Activated CD4-positive, alpha-beta T cell treated with anti-CD3 and anti-CD28 coated beads, Interleukin-2, amount 50 U/mL, for 48 hours (primary cell): ENCODE measurements at places on chromosomes 2 and 18.

GRCh38 chr2:113965228-113965627 lies 75.3 kb downstream of the ACTR3 start:
- DNase-seq: no peak

DNA sequence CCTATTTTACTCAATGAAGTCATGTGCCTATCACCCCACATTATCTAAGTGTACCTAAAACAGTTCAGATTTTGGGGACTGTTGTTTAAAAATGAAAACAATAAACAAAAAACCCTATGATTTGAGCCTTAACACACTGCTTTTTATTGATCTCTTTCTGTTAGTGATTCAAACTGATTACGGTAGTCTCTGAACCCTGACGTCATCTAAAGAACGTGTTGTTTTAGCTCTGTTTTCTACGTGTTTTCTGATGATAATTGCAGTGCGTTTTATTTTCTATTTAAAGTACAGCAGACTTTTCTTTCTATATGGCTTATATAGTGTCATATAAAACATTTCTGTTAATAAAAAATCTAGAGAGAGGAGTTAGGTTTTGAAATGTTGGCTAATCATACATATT lies 93.9 kb upstream of the FAM237A start:
- no peak for DNase-seq

DNA sequence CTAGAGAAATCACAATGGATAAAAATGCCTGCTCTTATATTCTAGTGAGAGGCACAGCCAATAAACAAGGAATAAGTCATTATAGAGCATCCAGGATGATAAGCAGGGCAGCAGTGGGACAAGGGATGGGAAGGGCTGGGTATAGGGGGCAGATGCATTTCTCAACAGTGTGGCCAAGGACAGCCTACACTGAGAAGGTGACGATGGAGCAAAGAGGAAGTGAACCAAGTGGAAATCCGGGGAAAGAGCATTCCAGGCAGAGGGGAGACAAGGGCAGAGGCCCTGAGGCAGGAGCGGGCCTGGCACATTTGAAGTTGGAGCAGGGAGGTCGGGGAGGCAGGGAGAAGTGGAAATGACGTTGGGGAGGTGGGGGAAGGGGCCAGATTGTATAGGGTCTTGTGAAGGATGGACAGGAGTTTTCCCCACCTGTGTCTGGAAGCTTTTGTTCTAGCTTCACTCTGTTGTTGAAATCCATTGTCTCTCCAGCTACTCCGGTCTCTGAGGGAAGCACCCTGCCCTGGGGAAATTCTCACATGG lies 17.6 kb downstream of the TMEM177 start:
- DNase-seq: no peak

GRCh38 chr2:100796499-100797100 lies 23.3 kb upstream of the NPAS2 start:
- no peak for DNase-seq

DNA sequence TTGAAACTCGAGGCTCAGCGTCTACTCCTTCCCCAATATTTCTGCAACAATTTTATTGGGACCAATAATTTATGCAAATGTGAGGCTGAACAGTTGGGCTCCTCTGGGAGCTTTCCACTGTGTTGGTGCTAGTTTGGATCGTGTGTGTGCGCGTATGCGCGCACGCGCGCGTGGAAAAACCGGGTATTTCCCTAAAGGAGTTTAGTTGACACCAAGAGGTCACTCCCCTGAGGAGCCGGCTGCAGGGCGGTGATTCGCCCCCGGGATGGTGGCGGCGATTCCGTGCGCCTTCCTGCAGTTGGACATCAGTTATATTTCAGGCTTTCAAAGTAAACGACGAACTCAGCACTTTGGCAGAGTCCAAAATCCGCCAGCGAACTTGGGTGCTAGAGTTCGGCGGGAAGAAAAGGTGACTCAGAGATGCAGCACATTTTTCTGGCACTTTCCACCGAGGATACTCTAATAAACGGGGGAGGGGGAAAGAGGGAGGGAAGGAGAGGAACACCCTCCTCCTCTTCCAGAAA lies 186.5 kb upstream of the FANCL start:
- peak; percentile 8 for DNase-seq

DNA sequence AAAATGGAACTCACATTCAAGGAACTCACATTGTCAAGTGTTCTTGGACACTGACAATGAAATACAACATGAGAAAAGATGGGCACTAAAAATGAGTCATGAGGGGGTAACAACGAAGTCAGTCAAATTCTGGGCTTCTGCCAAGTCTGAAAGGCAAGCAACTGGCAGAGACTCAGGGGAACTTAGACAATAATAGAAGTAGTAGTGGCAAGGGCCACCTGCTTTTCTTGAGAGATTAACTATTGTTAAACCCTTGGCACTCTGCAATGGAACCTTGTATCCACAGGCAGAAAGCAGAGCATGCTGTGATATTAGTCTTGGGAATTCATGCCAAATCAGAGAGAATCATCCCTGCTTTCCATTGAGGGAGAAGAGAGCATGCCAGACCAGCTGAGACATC lies 382.6 kb upstream of the CDH2 start:
- DNase-seq: no peak

- no peak for DNase-seq
These were observed 391.0 kb downstream of the THSD7B start for GRCh38 chr2:137156221-137156844.

DNA sequence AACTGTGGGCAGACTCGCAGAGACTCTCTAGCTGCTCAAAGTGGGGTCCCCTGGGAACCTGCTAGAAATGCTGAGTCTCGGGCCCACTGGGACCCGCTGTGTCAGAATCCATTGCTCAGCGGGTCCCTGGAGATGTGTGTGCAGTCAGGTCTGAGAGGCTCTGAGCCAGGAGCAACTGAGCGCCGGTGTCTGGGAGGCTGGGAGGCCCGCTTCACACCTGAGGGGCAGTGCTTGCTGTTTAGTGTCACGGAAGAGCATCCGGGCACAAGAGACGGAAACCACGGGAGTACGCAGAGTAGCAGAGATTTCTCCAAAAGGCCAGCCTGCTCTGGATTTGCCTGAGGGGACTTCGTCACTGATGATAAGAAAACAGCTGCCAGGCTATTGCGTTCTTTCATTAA lies 70.1 kb downstream of the EDAR start:
- no peak for DNase-seq

- DNase-seq: no peak
These were observed 90.1 kb downstream of the TWIST2 start for GRCh38 chr2:238938003-238938400.

DNA sequence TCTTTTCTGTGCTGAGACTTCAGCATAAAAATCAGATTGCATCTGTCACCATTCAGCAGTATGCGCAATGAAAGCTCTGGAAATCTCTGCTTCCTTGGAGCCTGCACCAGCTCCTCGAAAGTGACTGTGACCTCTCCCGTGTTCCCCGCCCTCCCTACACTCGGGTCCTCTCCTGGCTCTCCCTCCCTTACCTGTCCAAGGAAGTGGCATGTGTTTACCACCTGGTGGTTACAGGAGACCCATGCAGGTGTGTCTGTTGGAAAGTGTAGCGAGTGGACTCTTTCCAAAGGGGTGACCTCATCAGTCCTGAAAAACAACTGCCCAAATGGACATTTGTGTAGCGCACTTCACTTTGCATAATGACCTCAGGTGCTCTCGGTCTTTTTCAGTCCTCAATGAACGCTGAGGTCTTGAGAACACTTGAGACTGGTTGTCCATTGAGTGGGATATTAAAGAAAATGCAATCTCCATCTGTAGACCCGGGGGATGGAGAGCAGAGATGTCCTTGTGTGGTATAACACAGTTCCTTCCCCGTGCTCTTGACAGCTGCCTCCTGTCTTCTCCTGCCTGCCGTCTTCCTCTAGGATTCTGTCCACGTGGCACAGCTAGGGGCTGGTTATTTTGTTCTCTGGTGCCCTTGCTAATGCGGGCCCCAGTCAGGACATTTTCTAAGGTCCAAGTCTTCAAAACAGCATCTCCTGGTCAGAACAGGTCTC lies 133.2 kb downstream of the ACKR3 start:
- DNase-seq: no peak

DNA sequence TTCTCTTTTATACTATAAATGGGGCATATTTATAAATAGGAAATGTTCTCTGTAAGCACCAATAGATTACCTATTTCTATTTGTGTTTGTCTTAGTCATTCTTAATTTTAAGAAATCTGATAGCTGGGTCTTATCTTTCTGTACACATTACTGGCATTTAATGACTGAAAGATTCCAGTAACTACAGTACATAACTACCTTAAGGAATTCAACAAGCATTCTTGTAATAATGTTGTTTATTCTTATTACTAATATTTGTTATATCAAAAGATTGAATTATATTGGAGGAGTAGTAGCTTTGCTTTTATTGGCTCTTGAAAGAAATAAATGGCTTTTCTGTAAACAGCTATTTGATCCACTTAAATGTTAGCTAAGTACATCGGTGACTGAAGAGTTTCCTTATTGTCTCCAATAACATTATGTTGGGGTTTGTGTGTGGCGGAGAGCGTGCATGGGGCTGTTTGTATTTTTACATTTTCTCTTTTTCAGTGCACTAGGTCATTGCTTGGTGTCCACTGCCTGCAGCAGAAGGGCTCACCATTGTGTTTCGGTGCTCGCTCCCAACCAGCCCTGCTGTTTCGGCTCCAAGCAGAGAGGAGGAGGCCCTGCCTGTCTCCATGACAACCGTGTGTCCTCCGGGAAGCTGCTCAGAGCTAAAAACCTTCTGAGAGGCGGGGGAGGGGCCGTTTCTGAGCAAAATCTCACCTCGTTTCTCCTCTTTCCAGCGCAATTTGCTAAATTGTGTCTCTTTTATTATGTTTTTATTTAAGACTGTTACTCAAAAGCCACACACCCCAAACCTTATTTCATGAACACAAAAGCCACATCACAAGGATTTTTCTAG lies 112.5 kb upstream of the SLC38A11 start:
- DNase-seq: no peak

DNA sequence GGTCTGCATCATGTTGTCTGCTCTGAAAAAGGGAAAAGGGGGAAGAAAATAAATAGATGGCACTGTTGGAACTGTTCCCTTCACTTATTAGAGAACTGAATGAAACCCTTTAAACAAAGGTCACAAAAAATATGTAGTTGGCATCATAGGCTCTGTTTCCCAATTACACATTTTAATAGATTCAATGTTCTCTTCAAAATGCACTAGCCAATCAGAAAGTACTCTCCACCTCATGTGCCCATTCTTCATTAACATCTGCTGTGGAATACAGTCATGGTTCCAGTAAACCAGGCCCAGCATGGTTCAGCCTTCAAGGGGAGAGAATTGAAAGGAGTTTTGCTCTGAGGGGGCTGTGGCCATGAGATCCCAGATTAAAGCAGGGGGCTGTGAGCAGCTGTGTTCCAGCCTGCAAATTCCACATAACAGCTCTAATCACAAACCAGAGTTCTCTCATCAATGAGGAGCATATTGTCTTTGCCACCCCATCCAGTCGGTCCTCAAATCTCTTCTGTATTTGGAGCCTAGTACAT lies 165.9 kb upstream of the CREB1 start:
- no peak for DNase-seq

- DNase-seq: no peak
These were observed 47.0 kb downstream of the FAM117B start for GRCh38 chr2:202681688-202682205.

DNA sequence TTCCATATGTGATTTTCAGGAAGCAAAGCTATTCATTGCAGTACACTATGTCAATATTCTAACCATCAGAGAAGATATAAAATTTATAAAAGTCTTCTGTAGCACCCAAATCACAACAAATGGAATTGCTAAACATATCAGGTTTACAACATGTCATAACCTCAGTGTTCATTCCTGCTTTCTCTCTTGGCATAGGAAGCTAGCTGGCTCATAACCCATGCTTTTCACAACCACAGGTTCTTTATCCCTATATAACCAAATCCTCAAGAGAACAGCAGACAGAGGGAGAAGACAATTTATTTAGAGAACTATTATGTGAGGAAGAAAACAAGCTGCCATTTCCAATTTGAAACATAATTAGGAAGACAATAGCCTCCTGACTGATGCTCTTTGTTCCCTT lies 997.0 kb upstream of the ACVR2A start:
- no peak for DNase-seq

- no peak for DNase-seq
These were observed 90.9 kb upstream of the SMAD2 start for GRCh38 chr18:48021273-48021914.

DNA sequence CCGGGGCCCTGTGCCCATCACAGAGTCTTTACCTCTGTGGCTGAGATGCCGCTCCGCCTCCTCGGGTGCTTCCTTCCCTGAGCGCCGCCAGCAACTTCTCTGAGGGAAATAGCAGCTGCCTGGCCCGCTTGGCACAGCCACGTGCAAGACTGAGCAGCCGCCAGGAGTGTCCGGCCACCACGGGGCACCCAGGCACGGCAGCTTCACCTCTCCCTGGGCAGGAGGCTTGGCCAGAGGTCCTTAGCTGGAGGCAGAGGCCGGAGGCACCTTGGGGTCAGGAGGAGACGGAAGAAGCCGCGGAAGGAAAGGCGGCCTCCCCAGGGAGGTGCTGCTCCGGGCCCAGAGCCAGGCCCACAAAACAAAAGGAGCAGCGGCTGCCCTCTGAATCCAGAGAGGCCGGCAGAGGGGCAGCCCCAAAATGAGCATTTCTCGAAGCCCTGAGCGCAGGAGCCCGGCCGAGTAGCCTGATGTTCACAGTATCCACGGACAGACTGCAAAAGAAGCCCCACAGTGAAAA lies 6.0 kb upstream of the LIMS2 start:
- DNase-seq: no peak

- no peak for DNase-seq
These were observed 233.4 kb upstream of the SIX3 start for GRCh38 chr2:44707945-44708660.

DNA sequence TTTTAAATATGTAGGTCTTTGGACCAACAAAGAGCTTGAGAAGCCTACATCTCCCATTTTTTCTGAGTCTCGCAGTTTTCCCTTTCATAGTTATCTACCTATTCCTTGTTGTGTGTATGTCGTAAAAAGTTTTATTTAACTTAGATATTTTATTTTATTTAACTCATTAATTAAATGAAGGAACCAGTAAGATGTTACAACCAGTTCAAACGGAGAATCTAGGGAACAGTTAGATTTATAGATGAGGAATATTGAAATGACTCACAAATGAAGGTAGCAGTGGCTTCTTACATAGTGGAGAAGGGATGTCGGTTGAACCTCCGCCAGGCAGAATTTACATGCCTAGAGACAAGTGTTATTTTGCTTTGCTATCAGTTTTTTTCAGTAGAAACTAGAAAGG lies 48.5 kb upstream of the ZNF638 start:
- no peak for DNase-seq
